ENCODE measurements at places on chromosomes 5 and 9.

DNA sequence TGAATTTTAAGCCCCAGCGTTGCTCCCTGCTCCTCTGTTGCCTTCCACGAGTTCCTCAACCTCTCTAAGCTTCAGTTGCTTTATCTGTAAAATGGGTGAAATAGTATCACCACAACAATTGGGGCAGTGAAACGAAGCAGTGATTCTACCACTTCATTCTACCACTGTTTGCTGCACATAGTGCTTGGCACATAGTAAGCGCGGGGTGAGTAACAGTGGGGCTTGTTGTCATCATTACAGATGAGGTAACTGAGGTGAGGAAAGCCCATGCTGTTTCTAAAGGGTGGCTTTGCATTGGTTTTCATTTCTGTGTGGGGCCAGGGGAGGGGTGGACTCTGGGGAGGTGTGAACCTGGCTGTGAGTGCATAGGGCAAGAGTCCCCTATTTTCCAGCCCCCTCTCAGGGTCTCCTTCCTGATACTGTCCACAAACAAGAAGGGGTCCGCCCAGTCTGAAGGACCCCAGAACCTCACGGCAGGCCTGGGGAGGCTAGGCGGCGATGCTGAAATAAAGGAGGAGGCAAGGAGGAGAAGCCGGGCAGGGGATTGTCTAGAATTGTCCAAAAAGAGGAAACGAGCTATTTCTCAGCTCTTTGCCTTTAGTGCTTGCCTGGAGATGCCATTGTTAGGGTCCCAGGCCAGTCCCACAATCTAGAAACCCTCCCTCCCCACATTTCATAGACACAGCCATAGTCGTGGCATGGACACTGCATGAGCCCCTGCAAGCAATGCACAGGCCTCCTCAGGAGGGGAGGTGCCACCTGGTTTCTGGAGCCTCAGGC is 65.6 kb downstream of the IL6ST start:
- no peak for DNase-seq

- no peak for DNase-seq
These were observed 4.3 kb downstream of the NPR2 start for GRCh38 chr9:35795695-35796094.

DNA sequence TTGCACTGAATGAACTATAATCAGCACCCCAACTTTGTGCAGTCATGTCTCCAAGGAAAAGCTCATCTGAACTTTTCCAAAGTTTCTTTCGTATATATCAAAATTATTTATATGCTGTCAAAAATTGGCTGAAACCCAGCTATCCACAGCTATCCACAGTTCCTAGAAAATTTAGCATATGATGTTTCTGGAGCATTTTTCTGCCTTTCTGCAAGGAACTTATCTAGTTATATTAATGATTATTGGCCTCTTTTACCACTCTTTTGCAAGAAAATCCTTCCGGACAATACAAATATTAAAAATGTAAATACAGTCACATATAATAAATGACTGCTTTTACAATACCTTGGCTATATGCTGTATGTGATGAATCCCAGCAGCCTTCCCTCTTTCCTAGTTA is 270.2 kb downstream of the TMEM167A start:
- DNase-seq = no peak

GRCh38 chr5:126395198-126395597 is 28.0 kb upstream of the GRAMD2B start:
- DNase-seq = no peak

DNA sequence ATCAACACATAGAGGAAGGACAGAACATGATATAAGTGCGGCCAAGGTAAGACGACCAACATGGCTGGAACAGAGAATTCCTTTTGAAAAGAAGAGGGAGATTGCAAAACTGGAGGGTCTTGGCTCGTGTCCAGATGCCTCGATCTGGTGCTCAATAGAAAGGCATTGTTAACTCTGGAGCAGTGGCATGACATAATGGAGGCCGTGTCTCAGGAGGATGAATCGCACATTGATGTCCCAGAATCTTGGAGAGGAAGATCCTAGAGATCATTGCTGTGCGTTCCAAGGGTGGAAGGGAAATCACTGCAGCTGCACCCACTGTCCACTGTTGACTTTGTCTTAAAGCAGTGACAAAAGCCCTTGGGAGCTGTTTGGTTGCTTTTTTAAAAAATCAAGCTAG is 30.9 kb downstream of the GRAMD2B start:
- no peak for DNase-seq

- DNase-seq = no peak
These were observed 53.2 kb upstream of the NCS1 start for GRCh38 chr9:130118841-130119518.

DNA sequence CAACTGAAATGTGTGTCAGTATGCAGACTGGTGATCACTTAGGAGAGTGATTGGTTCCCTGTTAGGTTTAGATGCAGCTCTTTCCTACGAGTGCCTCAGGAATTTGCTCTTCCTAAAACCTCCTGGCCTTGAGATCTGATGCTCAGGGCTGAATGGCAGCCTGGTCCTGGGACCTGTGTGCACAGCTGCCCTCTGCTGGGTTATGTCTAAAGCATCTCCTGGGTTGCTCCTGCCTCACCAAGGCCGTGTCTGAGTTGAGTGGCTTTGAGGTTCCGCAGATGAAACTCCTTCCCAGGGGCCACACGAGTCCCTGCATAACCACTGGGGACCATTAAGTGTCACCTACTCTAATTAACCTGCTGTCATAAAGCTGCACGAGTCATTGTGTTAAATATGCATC is 59.5 kb downstream of the MVB12B start:
- DNase-seq = no peak

DNA sequence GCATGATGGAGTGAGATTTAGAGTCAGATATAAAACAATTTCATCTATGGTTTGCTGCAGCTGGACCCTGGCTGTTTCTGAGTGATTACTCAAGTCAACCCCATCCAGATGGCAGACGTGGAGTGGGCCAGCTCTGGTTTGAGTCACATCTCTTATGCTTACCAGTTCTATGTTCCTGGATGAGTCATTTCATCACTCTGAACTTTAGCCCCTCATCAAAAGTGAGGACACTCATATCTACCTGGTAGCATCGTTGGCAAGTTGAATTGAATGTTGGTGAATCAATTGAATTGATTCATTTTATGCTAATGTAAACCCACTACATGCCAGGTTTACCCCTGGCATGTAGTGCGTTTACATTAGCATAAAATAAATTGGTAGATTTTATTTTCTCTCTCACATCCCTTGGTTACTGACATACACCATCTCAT is 176.4 kb downstream of the FGF18 start:
- DNase-seq = peak; percentile 46

GRCh38 chr5:149128023-149128875 is 13.0 kb upstream of the ABLIM3 start:
- DNase-seq = no peak

DNA sequence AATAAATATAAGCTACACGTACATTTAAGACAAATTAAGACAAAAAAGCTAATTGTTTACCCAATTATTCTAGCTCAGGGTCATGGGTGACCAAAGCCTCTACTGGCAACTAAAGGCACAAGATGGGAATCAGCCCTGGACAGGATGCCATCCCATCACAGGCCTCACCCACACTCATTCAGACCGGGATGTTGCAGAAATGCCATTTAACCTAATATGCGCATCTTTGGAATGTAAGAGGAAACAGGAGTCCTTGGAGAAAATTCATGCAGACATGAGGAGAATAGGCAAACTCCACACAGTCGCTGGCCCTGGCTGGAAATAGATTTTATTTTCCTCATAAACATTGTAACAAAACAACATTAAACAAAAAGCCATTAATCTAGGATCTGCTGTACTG is 2003.8 kb upstream of the CDH9 start:
- no peak for DNase-seq

DNA sequence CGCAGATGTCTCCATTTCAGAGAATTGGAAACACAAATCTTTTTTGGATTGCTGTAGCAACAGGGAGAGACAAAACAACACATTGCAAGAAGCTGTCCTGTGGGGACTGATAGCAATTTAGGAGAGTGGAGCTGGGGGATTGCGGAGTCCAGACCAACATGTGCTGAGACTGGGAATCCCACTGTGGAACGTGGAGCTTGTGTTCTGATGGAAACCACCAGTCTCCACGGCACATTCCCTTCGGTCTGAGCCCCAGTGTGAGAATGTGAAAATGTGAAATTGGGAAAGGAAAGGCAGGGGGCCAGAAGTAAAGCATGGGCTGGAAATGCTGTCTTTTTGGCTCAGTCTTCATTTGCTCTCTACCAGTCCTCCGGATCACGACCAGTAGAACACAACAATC is 348.8 kb upstream of the TNC start:
- DNase-seq = no peak

DNA sequence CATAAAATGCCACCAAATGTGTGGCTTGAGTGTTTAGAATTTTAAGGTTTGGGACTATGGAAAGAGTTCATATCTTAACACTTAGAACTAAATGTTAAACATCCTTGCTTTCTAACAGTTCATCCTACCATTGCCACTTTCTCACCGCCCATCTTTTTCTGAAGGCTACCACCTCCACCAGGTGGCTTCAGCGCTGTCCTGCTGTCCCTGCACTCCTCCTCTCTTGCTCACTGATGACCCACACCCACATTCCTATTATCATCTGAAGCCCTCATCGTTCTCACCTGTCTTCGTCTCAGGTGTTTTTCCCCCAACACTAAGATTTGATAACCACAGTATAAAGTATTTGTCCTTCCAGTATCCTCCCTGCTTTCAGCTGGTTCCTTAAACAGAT is 7.4 kb downstream of the MEGF10 start:
- no peak for DNase-seq

DNA sequence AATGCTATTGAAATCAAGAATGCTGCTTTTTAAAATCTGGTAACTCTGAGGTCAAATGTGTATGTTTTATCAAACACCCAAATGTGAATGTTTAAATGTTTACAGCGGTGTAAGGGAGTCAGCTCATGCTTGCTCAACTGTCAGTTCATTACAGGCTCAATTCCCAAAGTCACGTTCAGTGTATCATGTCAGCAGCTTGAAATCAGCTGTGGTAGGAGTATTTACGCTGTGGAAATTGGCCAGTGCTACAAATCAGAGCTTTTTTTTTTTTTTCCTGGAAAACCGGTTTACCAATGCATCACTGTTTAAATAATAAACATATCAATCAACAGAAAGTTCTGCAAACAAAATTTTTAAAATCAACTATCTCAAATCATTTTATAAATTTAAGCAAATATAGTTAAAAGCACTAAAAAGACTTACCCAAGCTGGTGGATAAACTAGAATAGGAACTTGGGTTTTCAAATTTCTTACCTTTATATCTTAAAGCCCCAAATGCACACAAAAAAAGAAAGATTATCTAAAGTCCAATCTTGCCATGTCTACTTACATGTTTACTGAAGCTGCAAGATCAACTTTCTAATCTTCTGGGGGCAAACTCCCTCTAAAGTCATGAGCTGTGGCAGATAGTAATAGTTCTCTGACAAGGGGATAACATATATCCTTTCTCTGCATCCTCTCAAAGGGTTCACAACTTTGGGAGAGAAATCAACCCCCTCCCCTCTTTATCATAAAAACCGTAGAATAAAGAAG is 57.6 kb upstream of the GRAMD2B start:
- no peak for DNase-seq

- DNase-seq = no peak
These were observed 52.2 kb downstream of the MAP1B start for GRCh38 chr5:72159501-72159911.

GRCh38 chr5:68176802-68177479 is 38.6 kb upstream of the PIK3R1 start:
- DNase-seq = no peak

- DNase-seq = no peak
These were observed 1063.3 kb upstream of the WWC1 start for GRCh38 chr5:167228134-167228533.

DNA sequence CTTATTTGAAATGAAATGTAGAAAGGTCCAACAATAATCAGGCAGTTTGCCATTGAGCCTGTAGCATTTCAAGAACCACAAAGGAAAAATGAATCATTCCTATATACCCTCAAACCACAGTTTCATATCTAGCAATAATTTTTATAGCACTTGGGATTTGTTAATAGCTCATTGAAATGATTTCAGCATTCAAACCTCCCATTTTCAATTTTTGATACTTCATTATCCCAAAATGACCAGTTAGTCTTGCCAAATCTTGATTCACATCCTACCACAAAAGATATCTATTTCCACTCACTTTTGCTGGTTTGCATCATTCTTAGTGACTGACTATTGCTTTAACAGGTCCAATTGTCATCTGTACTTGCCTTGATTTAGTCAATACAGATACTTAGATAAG is 790.1 kb downstream of the TLE1 start:
- no peak for DNase-seq

DNA sequence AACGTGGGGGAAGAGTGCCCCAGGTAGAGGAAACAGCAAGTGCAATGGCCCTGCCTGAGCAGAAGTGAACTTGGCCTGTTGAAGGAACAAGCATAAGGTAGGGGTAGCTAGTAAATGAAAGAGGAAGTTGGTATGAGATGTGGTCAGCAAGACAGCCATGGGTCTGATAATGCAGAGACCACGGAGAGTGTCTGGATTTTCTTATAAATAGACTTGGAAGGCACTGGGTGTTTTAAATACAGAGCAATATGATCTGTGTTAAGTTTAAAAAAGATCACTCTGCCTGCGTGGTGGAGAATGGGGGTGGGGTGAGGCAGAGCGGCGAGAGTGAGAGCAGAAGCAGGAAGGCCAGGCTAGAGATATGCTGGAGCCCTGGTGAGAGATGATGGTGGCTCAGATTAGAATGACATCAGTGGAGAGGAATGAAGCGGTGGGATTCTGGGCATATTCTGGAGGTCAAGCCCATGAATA is 4.2 kb downstream of the ADAM19 start:
- DNase-seq = peak; percentile 89

DNA sequence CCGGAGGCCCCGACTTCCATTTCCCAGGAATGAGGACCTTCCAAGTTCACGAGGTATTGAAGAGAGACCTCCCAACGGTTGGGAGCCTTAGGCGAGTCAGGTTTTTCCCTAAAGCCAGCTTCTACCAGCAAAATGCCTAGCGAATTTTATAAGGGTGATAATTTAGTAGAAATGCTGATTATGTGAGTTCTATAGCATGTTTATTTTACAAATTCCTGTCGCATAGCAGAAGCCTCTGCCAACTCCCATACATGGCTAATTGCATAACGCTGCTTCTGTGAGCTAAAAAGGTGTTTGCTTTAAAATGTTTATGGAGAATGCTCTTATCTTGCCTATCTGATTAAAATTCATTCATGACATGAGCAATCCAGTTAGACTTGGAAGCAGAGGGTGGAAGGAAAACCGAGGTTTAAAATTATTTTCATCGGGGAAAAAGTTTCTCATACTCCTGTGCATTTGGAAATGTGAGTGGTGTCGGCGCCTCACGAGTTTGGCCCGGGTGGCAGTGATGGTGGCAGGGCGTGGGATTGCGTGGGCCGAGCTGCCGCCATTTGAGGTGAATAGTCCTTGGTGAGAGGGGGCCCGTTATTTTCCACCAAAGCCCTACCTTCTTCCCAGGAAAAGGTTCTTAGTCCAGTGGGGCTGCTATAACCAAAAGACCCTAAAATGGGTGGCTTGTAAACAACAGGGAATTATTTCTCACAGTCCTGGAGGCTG is 104.4 kb upstream of the FCN2 start:
- DNase-seq = no peak

DNA sequence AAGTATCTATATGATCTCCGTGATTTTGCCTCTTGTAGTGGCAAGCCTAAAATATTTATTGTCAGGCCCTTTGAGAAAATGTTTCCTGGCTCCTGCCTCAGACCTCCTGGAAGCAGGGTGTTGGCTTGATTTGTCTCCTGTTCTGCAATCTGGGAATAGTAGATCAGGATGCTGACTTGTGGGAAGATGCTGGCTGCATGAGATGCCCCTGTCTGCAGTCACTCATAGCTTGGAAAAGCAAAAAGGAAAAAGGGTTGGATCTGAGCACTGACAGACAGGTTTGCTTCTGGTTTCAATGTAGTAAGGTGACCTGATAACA is 16.7 kb downstream of the TJP2 start:
- no peak for DNase-seq

- no peak for DNase-seq
These were observed 18.3 kb downstream of the PTGES2 start for GRCh38 chr9:128109050-128109709.

Data from GM12864 (cell line).